ENCODE measurements at places on chromosomes 3 and 15.

- no peaks in the 10 kb centered on the region for H3K4me1 ChIP-seq
- no peak overlapping the region for H3K4me3 ChIP-seq
- no peaks in the 10 kb centered on the region for H3K27me3 ChIP-seq
- no peak overlapping the region for H3K27ac ChIP-seq
- no peak for DNase-seq
Observed at GRCh38 chr3:148420242-148420641, 277.5 kb upstream of the AGTR1 start.

DNA sequence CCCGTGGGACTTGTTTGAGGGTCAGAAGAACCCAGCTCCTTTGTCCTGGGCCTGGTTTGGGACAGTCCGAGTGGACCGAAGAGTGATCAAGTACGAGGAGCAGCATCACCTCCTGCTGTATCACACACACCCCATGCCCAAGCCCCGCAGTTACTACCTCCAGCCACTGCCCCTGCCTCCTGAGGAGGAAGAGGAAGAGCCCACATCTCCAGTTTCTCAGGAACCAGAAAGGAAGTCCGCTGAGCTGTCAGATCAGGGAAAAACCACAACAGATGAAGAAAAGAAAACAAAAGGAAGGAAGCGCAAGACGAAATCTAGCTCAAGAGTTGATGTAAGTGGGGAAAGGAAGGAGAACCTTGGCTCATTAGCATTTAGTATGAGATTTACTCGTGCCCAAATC lies 3.3 kb upstream of the P2RY12 start:
- DNase-seq: no peak
- no peaks in the 10 kb centered on the region for H3K36me3 ChIP-seq
- H3K27me3 ChIP-seq: no peaks in the 10 kb centered on the region
- no peak overlapping the region for H3K27ac ChIP-seq
- H3K4me1 ChIP-seq: no peaks in the 10 kb centered on the region

DNA sequence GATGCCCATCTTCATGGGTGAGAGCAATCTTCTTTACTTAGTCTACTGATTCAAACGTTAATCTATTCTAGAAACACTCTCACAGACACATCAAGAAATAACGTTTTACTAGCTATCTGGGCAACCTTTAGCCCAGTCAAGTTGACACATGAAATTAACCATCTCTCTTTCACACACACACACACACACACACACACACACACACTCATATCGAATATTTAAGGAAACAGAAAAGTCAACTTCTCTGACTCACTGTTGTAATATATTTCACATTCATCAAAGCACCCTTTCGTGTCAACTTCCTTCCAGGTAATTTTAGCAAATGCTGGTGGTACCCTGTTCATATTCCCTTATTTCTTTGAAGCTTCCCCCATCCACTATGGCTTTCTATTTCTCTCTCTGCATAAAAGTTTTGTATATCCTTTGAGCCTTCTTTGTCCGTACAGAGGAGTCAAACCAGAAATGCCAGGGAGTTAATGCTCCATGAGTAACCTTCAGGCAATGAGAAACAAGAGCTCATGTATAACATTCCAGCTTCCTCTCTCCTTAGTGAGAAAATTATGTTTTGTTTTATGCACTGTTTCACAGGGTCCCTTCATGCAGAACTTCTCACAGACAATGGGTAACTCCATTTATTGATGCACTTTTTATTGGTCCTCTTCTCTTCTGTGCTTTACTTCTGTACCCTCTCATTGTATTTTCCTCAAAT lies 335.5 kb upstream of the CBLB start:
- DNase-seq: peak; percentile 12
- no peaks in the 10 kb centered on the region for H3K27me3 ChIP-seq
- no peaks in the 10 kb centered on the region for H3K4me1 ChIP-seq
- H3K27ac ChIP-seq: no peak overlapping the region

GRCh38 chr3:175948041-175948440 lies 1088.9 kb downstream of the NAALADL2 start:
- H3K27ac ChIP-seq: no peak overlapping the region
- peaks cover 4% of the 10 kb centered on the region for H3K4me1 ChIP-seq
- H3K36me3 ChIP-seq: no peaks in the 10 kb centered on the region
- H3K27me3 ChIP-seq: no peaks in the 10 kb centered on the region
- H3K4me3 ChIP-seq: no peak overlapping the region

DNA sequence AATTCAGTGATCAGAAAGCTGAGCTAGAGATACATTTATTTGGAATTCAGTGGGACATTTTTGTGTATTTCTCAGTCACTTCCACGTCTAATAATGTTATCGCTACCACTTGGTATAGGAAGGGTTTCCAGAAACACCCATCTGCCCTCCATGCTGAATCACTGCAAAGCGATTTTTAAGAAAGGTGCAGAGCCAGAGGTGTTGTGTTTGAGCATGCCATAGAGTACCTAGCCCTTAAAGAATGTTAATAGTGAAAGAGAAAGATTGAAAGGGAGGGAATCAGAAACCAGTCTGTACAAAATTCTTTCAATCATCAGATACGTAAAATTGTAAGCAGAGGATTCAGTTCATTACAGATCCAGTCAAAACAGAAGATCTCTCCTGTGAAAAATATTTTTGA lies 80.1 kb upstream of the ARL6 start:
- H3K27me3 ChIP-seq: peaks cover 7% of the 10 kb centered on the region
- no peak overlapping the region for H3K4me3 ChIP-seq
- no peak for DNase-seq
- no peak overlapping the region for H3K27ac ChIP-seq
- no peaks in the 10 kb centered on the region for H3K4me1 ChIP-seq

- peaks cover 34% of the 10 kb centered on the region for H3K4me1 ChIP-seq
- peak; percentile 57 for DNase-seq
- H3K36me3 ChIP-seq: no peaks in the 10 kb centered on the region
Observed at GRCh38 chr3:24388611-24389010, 106.0 kb downstream of the THRB start.

DNA sequence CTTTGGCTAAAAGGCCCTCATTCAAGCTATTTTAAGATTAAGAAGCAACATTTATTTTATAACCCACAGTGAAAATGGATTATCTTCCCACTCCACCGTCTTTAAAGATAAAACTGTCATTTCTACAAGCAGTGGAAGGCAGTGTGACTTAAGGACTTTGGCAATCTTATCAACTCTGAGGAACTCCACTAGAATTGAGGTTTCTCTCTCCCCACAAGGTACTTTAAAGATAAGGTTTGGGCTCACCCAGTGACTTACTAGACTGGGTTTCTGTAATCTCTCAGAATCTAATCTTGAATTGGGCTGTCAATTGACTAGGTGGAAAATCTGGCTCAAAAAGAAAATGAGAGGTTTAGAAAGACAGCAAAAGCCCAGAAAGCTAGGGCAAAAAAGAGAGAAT lies 21.7 kb downstream of the ZNF385D start:
- H3K4me3 ChIP-seq: no peak overlapping the region
- H3K27ac ChIP-seq: no peak overlapping the region
- H3K36me3 ChIP-seq: no peaks in the 10 kb centered on the region

- H3K4me1 ChIP-seq: peaks cover 20% of the 10 kb centered on the region
- no peak overlapping the region for H3K27ac ChIP-seq
- no peaks in the 10 kb centered on the region for H3K27me3 ChIP-seq
- peak overlapping the region; percentile 77 for H3K4me3 ChIP-seq
- peak; percentile 7 for DNase-seq
- peaks cover 10% of the 10 kb centered on the region for H3K36me3 ChIP-seq
Observed at GRCh38 chr3:126474498-126475412, 936 bp downstream of the ZXDC start.

DNA sequence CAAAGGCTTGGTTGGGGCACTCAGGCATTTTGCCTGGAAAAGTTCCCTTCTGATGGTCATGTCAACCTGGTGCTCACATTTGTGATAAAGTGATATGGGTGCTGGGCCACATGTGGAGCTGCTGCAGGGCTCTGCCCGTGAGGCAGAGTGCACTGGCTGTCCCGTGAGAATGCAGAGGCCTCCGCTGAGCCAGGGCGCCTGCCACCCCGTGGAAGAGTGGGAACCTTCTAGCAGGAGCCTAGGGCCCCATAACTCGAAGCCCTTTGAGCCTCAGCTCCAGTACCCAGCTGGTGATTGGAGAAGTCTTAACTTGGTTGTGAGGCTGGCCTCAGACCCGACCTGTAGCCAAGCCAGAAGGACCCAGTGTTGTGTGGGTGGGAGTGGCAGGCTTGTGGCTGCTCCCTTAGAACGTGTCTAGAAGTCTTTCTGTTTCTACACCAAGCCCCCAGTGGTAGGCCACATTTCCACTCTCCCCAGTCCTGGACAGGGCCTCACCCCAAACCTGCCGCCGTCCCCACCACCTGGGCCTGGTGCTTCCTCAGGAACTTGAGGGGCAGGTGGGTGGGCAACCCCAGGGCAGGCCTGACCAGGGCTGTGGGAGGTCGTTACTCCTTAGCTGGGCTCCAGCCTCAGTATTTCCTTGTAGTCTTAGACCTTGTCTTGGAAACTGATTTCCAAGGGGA lies 19.7 kb downstream of the SEC61A1 start:
- H3K4me3 ChIP-seq: no peak overlapping the region
- peaks cover 42% of the 10 kb centered on the region for H3K36me3 ChIP-seq
- no peak for DNase-seq
- no peak overlapping the region for H3K27ac ChIP-seq
- no peaks in the 10 kb centered on the region for H3K27me3 ChIP-seq

DNA sequence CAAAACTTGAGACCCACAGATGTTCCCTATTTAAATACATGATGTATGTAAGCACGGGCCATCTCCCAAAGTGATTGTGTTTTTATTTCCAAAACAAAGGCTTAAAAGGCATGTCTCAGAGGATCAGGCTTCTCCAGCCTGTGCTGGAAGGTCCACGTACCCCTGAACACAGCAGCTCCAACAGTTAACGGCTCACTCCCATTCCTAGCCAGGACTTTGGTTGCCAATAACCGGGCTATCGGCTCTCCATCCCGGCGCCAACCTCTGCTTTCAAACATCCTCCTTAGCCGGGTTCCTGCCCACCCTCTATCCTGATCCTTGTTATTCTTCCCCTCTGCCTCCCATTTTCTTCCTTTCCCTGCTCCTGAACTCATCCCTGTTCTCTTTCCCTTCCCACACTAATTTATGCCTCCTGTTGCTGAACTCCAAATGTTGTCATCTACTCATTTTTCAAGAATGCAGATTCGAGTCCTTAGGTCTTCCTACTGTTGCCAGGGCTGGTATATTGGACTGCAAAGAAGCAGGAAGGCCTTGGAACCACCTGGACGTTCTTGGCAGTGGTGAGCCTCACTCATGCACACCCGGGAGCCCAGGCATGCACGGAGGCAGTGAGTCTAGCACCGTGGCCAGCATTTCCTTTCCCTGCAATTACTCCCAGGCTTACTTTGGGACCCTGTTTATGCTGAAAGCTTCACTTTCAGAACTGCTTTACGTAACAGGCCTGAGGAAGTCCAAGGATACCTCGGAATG lies 128.4 kb upstream of the RAD18 start:
- H3K27ac ChIP-seq: no peak overlapping the region
- peaks cover 4% of the 10 kb centered on the region for H3K4me1 ChIP-seq
- H3K4me3 ChIP-seq: no peak overlapping the region
- no peak for DNase-seq
- no peaks in the 10 kb centered on the region for H3K36me3 ChIP-seq

- no peaks in the 10 kb centered on the region for H3K27me3 ChIP-seq
- H3K4me3 ChIP-seq: no peak overlapping the region
- peak overlapping the region; percentile 100 for H3K27ac ChIP-seq
- peaks cover 80% of the 10 kb centered on the region for H3K4me1 ChIP-seq
Observed at GRCh38 chr15:59296181-59296617, 76.5 kb downstream of the MYO1E start.

GRCh38 chr3:162670181-162670580 lies 1173.6 kb downstream of the OTOL1 start:
- H3K4me3 ChIP-seq: no peak overlapping the region
- H3K27me3 ChIP-seq: no peaks in the 10 kb centered on the region
- H3K27ac ChIP-seq: no peak overlapping the region
- no peaks in the 10 kb centered on the region for H3K4me1 ChIP-seq
- no peaks in the 10 kb centered on the region for H3K36me3 ChIP-seq
- no peak for DNase-seq

GRCh38 chr15:74891469-74891868 lies 1.6 kb downstream of the MPI start:
- H3K4me1 ChIP-seq: peaks cover 35% of the 10 kb centered on the region
- H3K27ac ChIP-seq: no peak overlapping the region
- H3K36me3 ChIP-seq: peaks cover 12% of the 10 kb centered on the region

DNA sequence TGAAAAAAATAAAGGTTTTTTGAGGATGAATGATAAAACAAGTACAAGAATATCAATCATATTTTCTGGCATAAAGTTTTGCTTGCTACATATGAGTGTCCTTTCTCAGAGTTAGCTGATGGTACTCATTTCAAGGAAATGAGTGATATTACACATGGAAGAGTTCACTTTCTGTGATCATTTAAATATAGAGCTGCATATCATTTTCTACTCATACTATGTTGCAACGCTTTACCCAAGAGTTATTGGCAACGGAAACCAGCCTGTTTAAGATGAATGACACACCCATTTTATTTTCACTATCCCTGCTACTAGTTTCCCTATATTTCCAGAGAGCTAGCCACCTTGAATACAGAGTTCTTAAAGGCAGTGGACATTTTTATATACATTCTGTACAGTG lies 35.4 kb upstream of the RBMS3 start:
- H3K4me3 ChIP-seq: no peak overlapping the region
- no peaks in the 10 kb centered on the region for H3K27me3 ChIP-seq
- no peaks in the 10 kb centered on the region for H3K36me3 ChIP-seq
- H3K4me1 ChIP-seq: peaks cover 4% of the 10 kb centered on the region
- no peak overlapping the region for H3K27ac ChIP-seq
- DNase-seq: no peak

DNA sequence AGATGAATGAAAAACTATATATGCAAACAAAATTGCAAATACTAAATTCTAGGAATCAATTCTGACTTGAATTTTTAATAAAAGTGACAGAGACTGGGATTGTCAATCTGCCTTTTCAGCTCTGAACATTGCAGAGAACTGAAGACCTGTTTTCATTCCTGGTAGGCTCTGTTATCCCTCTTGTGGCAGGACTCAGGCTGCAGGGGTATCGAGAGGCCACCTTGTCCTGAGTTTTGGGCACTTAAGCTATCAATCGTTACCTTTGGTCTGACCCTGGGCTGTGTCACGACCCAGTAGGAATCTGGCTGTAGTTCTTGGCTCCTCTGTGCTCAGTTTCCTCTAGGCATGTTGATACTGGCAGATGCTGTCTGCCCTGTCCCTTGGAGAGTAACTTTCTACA lies 238.0 kb downstream of the CACNA2D3 start:
- no peak overlapping the region for H3K4me3 ChIP-seq
- DNase-seq: no peak
- H3K27me3 ChIP-seq: 0 out of 2 replicates have a peak, but pooled peaks cover 6% of the 10 kb centered on the region
- H3K36me3 ChIP-seq: no peaks in the 10 kb centered on the region
- H3K27ac ChIP-seq: no peak overlapping the region
- no peaks in the 10 kb centered on the region for H3K4me1 ChIP-seq

GRCh38 chr15:78434134-78434533 lies 3.9 kb upstream of the IREB2 start:
- no peak for DNase-seq
- H3K27ac ChIP-seq: no peak overlapping the region
- H3K4me3 ChIP-seq: no peak overlapping the region

GRCh38 chr3:16568115-16568514 lies 37.1 kb downstream of the DAZL start:
- no peak overlapping the region for H3K27ac ChIP-seq
- no peaks in the 10 kb centered on the region for H3K36me3 ChIP-seq
- no peak overlapping the region for H3K4me3 ChIP-seq
- DNase-seq: no peak

- no peak overlapping the region for H3K27ac ChIP-seq
- no peaks in the 10 kb centered on the region for H3K4me1 ChIP-seq
- H3K36me3 ChIP-seq: no peaks in the 10 kb centered on the region
- 0 out of 2 replicates have a peak, but pooled peaks cover 7% of the 10 kb centered on the region for H3K27me3 ChIP-seq
- no peak overlapping the region for H3K4me3 ChIP-seq
Observed at GRCh38 chr3:37918627-37919026, 56.9 kb downstream of the CTDSPL start.
